Frontal cortex (tissue), 4 donors: ENCODE measurements at places on chromosomes 2 and 18. TPM values are rescaled to one million over a fixed set of nuclear protein-coding genes. Genes with fewer than 3 reads are reported as not detected.

GRCh38 chr2:41950666-41950960 is 97.2 kb upstream of the PKDCC start:
- no peak for DNase-seq

GRCh38 chr18:74773171-74773624 is 175.5 kb downstream of the ZNF407 start:
- DNase-seq, result no peak

GRCh38 chr18:24928301-24928878 is 423.6 kb downstream of the ZNF521 start:
- DNase-seq, result no peak

GRCh38 chr2:37274359-37274965 is 43.0 kb downstream of the NDUFAF7 start:
- no peak for DNase-seq

GRCh38 chr18:48799724-48800315 is 150.9 kb downstream of the SMAD7 start:
- DNase-seq, result no peak

- DNase-seq, result no peak
Observed at GRCh38 chr2:46847185-46847710, 68.4 kb downstream of the MCFD2 start.

Gene DYSF
- total RNA-seq, result 0.82 TPM
